ENCODE measurements at places on chromosomes 11 and 22. TPM values are rescaled to one million over a fixed set of nuclear protein-coding genes. Genes with fewer than 3 reads are reported as not detected.
A peak's percentile ranks its signal among the peaks of the same experiment; 100 is the strongest.

- DNase-seq, result peak; percentile 34
These were observed 12.3 kb downstream of the STARD10 start for GRCh38 chr11:72781313-72782080.

DNA sequence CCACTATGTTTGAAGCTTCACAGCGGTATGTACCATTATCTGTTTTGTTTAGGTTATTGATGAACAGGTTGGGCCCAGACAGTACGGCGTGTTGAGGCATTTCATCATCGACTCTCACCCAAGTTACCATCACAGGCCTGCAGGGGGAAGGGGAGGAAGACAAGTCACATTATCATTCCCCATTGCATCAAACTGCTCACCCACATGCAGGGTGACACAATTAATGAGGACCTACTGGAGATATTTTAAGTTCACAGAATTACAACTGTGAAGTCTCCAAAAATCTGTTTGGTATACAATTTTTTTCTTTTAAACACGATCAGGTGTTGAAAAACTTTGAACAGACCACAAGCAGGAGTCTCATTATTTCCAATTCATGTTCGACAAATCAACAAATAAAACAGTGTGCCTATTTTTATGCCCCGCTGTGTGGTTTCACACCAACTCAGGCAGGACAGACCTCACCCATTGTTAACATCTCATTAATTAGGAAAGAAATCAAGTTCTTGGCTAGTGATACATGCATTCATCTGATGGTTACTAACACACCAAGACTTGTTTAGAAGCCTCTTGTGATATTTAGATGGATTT, 289.5 kb downstream of the CADM1 start:
- no peak for DNase-seq

- DNase-seq, result no peak
These were observed 88.8 kb upstream of the BARX2 start for GRCh38 chr11:129286813-129287212.

GRCh38 chr22:44632541-44633396, 69.2 kb upstream of the PRR5 start:
- DNase-seq, result no peak

DNA sequence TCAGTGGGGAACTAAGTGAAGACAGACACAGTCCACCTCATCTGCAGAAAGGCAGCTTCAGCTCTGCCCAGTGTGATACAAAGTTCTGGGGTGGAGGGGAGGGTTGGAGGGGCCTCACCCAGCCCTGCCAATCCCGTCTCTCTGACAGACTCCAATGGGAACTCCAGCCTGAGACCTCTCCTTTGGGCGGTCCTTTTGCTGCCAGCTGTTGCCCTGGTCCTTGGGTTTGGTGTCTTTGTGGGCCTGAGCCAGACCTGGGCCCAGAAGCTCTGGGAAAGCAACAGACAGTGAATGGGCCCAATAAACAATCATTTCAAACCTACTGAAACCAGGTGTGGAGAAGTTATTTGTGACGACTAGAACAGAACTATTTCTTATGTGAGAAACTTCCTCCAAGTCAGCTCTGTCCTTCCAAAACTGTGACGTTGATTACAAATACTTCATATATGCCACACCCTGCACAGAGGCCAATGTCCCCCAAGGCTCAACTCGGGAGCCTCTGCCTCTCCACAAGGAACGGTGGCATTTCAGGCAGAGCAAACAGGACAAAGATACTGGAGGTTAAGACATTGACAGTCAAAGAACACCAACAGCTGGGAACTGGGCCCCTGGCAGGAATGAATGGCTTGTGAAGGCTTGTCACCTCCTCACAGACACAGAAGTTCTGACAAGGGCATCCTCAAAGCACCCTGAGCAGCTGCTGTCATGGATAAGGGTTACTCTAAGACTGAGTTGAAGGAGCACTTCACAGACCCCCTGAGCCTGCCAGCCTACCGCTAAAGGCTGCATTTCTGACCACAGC, 8.2 kb downstream of the ZP1 start:
- DNase-seq, result no peak

DNA sequence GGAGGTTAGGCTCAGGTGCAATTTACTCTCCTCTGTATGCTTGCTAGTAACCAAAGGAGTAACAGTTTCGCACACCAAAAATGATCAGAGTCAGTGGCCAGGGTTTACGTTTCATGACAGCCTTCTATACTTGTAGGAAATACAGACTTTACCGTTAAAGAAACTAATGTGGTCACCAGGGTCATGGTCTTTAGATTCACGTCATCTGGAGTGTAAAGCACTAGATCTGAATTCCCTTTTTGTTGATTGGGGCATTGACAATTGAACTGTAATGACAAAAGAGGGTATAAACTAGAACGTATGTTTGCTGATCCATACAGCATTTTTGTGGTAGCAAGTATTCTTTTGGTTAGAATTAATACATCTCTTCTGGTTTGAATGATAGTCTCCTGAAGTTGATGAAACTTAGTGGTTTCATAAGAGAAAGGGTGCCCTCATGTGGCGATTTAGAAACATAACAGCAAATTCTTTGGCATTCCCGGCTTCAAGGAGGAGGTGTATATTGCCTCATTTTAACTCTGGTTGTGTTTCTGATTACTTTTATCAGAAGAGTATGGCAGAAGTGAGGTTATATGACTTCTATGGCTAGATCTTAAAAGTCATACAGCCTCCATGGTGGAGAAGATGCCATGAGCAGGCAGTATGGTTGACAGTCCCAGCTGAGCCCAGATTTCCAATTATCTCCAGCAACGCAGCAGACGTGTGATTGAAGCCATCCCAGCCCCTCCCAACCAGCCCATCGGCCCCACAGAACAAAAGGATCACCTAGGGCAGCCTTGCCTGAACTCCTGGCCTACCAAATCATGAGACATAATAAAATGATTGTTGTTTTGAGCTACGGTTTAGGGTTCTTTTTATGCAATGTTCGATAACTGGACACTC, 35.1 kb downstream of the MMP7 start:
- DNase-seq, result peak; percentile 85

GRCh38 chr22:25702571-25703167, 39.3 kb upstream of the MYO18B start:
- DNase-seq, result no peak

DNA sequence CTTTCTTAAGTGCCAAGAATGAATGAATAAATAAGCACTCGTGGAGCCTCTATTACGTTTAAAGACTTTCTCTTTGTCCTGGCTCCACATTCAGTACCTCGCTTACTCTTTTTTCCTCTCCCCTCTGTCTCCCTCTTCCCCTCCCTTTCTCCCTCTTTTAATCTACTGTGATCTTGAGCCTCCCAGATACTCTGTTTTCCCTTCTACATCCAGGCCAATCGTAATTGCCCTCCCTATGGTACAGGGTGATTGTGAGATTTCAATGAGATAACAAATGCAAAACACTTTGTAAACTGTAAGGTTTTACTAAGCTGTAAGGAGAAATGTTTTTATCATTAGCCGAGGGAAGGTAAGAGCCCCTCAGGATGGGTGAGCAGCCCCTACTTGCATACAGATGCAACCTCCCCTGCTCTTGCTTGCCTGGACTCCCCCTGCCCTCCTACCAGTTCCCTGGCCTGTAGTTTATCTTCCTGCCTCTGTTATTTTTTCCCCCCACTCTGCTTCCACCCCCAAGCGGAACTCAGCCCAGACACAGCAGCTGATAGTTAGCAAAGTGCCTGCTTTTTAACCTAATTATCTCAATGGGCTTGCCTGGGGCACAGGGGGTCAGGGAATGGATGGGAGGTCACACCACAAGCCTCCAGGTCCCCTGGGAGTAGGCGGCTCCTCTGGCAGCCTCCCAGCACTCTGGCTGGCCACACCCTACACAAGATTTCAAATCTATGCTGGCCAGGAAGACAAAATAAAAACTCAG, 76.9 kb upstream of the CADM1 start:
- DNase-seq, result no peak

GRCh38 chr11:78310500-78310909, 107.1 kb downstream of the GAB2 start:
- peak; percentile 54 for DNase-seq

DNA sequence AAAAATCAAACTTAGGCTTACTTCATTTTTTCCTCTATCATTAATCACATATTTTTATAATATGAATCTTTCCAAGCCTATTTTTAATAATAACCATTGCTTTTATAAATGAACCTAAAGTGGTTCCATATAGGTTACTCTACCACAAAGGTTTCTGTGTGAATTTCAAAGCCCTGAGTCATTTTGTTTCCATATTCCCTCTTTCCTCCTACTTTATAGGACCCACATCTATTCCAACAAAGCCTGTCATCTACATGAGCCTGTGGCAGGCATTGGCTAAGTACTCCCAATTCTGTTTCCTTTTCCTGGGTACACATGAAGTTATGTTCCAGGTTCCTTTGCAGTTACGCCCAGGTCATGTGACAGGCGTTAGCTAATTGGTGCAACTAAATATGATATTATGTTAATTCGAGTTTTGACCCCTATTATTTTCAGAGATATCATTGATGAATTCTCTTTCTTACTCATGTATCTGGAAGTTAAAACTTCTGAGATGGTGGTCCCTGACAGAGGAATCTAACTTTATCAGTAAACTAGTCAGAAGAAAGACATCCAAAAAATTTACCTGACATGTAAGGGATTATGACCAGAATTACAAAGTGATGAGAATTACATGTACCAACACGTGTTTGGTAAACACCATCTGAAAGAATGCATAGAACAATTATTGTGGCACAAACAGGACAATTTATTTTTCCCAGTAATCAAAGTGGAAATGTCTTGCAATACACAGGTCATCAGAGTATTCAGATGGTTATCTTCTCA, 1264.0 kb upstream of the CNTN5 start:
- DNase-seq, result no peak

DNA sequence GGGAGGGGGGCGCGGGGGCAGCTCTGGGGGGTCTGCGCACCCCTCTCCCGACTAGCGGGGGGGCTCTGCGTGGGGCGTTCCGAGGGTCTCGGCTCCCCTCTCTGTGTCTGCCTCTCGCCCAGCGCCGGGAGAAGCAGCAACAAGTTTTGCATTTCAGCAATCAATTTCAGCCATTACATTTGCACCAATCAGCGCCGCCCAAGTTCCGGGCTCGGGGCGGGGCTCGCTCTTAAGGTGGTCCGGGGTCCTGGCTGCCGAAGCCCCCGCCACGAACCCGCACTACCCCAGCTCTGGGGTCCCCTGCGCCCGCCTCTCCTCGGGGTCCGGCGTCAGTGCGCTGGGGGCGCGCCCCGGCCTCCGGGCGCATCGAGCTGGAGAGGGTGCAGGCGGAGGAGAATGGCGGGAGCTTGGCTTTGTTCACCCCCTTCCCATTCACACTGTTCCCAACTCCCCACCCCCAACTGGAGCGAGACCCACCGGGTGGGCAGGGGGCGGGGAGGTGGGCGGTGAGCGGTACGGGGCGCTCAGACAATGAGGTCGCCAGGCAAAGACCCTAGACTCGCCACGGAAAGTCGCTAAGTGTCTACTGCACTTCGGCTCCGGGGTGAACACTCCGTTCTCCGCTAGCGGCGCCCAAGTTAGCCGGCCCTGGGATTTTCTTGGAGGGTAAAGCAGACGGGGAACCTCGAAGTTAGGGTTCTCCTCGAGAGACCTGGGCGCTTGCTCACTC, at the start of gene MN1:
TSS of gene MN1 (minus strand) at position 141 of the 730 bp plus-strand sequence. CDS start 1,213 bp downstream, outside the sequence.
- peak; percentile 79 for DNase-seq

DNA sequence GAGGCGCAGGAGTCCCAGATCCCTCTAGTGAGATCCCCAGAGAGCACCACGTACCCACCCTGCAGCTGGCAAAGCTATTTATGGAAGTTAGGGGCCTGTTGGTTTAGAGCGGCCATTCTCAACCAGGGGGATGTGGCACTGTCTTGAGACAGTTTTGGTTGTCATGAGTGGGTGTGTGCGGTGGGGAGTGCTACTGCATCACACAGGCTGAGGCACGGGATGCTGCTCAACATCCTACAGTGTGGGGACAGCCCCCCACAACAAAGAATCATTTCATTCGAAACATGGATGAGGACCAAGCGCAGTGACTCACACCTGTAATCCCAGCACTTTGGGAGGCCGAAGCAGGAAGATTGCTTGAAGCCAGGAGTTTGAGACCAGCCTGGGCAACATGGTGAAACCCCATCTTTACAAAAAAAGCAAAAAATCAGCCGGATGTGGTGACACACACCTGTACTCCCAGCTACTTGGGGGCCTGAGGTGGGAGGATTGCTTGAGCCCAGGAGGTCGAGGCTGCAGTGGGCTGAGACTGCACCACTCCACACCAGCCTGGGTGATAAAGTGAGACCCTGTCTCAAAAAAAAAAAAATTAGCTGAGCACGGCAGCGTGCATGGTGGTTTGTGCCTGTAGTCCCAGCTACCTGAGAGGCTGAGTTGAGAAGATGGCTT, 28.2 kb downstream of the GGT5 start:
- DNase-seq, result no peak

- no peak for DNase-seq
These were observed 57.6 kb downstream of the PLEKHA7 start for GRCh38 chr11:16956538-16957153.

- DNase-seq, result no peak
These were observed 157.2 kb upstream of the B3GAT1 start for GRCh38 chr11:134569195-134569594.

- DNase-seq, result peak; percentile 85
These were observed 29.2 kb upstream of the XBP1 start for GRCh38 chr22:28829358-28830181.

DNA sequence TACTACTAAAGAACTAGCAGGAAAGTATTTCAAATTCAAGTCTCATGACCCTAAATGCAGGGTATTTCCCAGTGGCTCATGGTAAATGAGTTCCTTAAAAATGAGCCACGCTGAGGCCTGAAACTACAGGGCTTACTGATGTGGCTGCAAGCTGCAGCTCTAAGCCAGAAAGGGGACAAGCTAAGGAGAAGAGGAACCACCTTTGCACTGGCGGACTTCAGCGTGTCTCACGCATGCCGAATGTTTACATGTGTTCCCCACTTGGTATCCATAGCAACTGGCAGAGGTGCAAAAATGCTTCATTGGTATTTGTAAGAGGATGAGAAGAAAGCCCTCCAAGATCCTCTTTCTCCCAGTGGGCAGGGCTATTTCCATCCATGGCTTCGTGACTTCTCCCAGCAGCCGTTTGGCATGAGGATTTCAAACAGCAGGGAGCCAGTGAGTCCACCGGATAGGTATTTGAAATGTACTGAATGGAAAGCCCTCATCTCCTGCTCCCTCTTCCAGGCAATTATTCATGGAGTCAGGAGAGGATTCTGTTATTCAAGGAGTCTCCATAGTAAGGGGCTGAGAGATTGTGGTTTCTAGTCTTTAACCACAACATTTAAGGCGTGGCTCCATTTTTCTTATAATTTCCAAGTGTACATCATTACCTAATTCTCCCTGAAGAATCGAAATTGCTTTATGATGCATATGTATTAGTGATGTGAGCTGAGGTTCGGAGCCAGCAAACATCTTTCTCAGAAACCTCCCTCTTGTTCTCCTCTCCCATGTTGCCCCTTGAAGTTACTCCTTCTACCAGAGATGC, 55.3 kb upstream of the CD44 start:
- peak; percentile 99 for DNase-seq

- DNase-seq, result peak; percentile 68
These were observed 6.9 kb downstream of the OR10V1 start for GRCh38 chr11:59706518-59707285.

Gene CHRNA10
- 0.51 TPM for total RNA-seq

Gene RIMBP3B
- not detected for total RNA-seq

Gene OR8G5
- not detected for total RNA-seq

All from GM23248 (cell line).